Activated naive CD4-positive, alpha-beta T cell (primary cell): ENCODE measurements at places on chromosomes 2 and 18.

- no peak for DNase-seq
Measured at GRCh38 chr2:56084111-56084901, 99.5 kb upstream of the CCDC85A start.

- DNase-seq, result no peak
Measured at GRCh38 chr2:180463608-180464007, 456.5 kb upstream of the CWC22 start.

- DNase-seq, result no peak
Measured at GRCh38 chr2:119553687-119554344, 9.6 kb downstream of the CFAP221 start.

DNA sequence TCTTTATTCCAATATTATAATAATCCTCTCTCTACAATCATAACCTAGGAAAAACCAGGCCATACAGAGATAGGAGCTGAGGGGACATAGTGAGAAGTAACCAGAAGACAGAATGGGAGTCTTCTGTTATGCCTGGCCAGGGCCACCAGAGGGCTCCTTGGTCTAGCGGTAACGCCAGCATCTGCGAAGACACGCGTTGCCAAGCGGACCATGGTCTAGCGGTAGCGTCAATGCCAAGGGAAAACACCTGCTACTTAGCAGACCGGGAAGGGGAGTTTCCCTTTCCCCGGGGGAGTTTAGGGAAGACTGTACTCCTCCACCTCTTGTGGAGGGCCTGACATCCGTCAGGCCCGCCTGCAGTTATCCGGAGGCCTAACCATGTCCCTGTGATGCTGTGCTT is 36.6 kb downstream of the ARL6IP6 start:
- DNase-seq, result no peak

GRCh38 chr2:197515315-197515738 is 539 bp upstream of the MOB4 start:
- no peak for DNase-seq
